ENCODE measurements at places on chromosomes 3 and 15. TPM values are rescaled to one million over a fixed set of nuclear protein-coding genes. Genes with fewer than 3 reads are reported as not detected.

KLHL18 gene
- total RNA-seq = 14.5 TPM

ARGFX gene
- not detected for total RNA-seq

EIF4G1 gene
- total RNA-seq = 168 TPM

CYP1A2 gene
- total RNA-seq = not detected

ZNF502 gene
- total RNA-seq = 4.6 TPM

CDC25A gene
- total RNA-seq = 2.6 TPM

VIPR1 gene
- 40.2 TPM for total RNA-seq

FILIP1L gene
- 19.8 TPM for total RNA-seq

IREB2 gene
- total RNA-seq = 52.2 TPM

PRKCD gene
- 15.1 TPM for total RNA-seq

ROPN1B gene
- not detected for total RNA-seq

SCN11A gene
- 0.48 TPM for total RNA-seq

GPR149 gene
- total RNA-seq = not detected

SLC30A4 gene
- total RNA-seq = 5.9 TPM

ILDR1 gene
- total RNA-seq = 3.3 TPM

KBTBD12 gene
- 0.73 TPM for total RNA-seq

- peaks cover 14% of the 10 kb centered on the region for H3K4me1 ChIP-seq
- peak overlapping the region; percentile 72 for H3K4me3 ChIP-seq
- no peaks in the 10 kb centered on the region for H3K27me3 ChIP-seq
- H3K36me3 ChIP-seq = no peaks in the 10 kb centered on the region
- peak overlapping the region; percentile 97 for H3K27ac ChIP-seq
- DNase-seq = peak; percentile 91
These were observed 432 bp upstream of the LPP start for GRCh38 chr3:188153437-188154013.

- peaks cover 3% of the 10 kb centered on the region for H3K36me3 ChIP-seq
- no peak for DNase-seq
- H3K27ac ChIP-seq = peak overlapping the region; percentile 32
- H3K4me3 ChIP-seq = no peak overlapping the region
These were observed 282.5 kb upstream of the TRIM42 start for GRCh38 chr3:140395134-140396075.

GRCh38 chr15:83848315-83849050, 194.6 kb downstream of the ADAMTSL3 start:
- H3K27me3 ChIP-seq = no peaks in the 10 kb centered on the region
- H3K36me3 ChIP-seq = no peaks in the 10 kb centered on the region
- no peaks in the 10 kb centered on the region for H3K4me1 ChIP-seq
- DNase-seq = no peak

- H3K27me3 ChIP-seq = no peaks in the 10 kb centered on the region
- no peaks in the 10 kb centered on the region for H3K4me1 ChIP-seq
- peak overlapping the region; percentile 64 for H3K27ac ChIP-seq
- no peak overlapping the region for H3K4me3 ChIP-seq
- no peak for DNase-seq
- H3K36me3 ChIP-seq = no peaks in the 10 kb centered on the region
These were observed 101.6 kb downstream of the MAGI1 start for GRCh38 chr3:65936908-65937638.

- no peak for DNase-seq
- no peak overlapping the region for H3K27ac ChIP-seq
- H3K27me3 ChIP-seq = no peaks in the 10 kb centered on the region
- H3K36me3 ChIP-seq = no peaks in the 10 kb centered on the region
- H3K4me3 ChIP-seq = no peak overlapping the region
These were observed 237.6 kb upstream of the SETMAR start for GRCh38 chr3:4065554-4065953.

GRCh38 chr3:41357271-41357670, 158.0 kb downstream of the CTNNB1 start:
- H3K4me1 ChIP-seq = no peaks in the 10 kb centered on the region
- H3K27me3 ChIP-seq = no peaks in the 10 kb centered on the region
- no peak overlapping the region for H3K4me3 ChIP-seq
- no peak overlapping the region for H3K27ac ChIP-seq
- no peaks in the 10 kb centered on the region for H3K36me3 ChIP-seq

GRCh38 chr3:58023531-58023930, 15.3 kb downstream of the FLNB start:
- H3K36me3 ChIP-seq = no peaks in the 10 kb centered on the region
- no peaks in the 10 kb centered on the region for H3K27me3 ChIP-seq
- peaks cover 4% of the 10 kb centered on the region for H3K4me1 ChIP-seq
- peak overlapping the region; percentile 49 for H3K27ac ChIP-seq
- DNase-seq = no peak
- no peak overlapping the region for H3K4me3 ChIP-seq

- H3K4me1 ChIP-seq = no peaks in the 10 kb centered on the region
- DNase-seq = no peak
- no peak overlapping the region for H3K4me3 ChIP-seq
- no peaks in the 10 kb centered on the region for H3K27me3 ChIP-seq
- H3K27ac ChIP-seq = peak overlapping the region; percentile 12
These were observed 12.1 kb upstream of the THSD4 start for GRCh38 chr15:71103102-71103676.

- no peak for DNase-seq
- H3K27ac ChIP-seq = peak overlapping the region; percentile 59
- H3K27me3 ChIP-seq = no peaks in the 10 kb centered on the region
- no peak overlapping the region for H3K4me3 ChIP-seq
These were observed 3.4 kb upstream of the HAPLN3 start for GRCh38 chr15:88898736-88899135.

- H3K27ac ChIP-seq = no peak overlapping the region
- no peaks in the 10 kb centered on the region for H3K36me3 ChIP-seq
- no peak overlapping the region for H3K4me3 ChIP-seq
- no peaks in the 10 kb centered on the region for H3K4me1 ChIP-seq
- no peaks in the 10 kb centered on the region for H3K27me3 ChIP-seq
- no peak for DNase-seq
These were observed 52.2 kb downstream of the FBLN2 start for GRCh38 chr3:13600950-13601691.

GRCh38 chr3:23991306-23991682, 46.2 kb downstream of the NR1D2 start:
- H3K4me3 ChIP-seq = no peak overlapping the region
- H3K27ac ChIP-seq = no peak overlapping the region
- no peaks in the 10 kb centered on the region for H3K36me3 ChIP-seq
- no peaks in the 10 kb centered on the region for H3K4me1 ChIP-seq
- no peaks in the 10 kb centered on the region for H3K27me3 ChIP-seq

DNA sequence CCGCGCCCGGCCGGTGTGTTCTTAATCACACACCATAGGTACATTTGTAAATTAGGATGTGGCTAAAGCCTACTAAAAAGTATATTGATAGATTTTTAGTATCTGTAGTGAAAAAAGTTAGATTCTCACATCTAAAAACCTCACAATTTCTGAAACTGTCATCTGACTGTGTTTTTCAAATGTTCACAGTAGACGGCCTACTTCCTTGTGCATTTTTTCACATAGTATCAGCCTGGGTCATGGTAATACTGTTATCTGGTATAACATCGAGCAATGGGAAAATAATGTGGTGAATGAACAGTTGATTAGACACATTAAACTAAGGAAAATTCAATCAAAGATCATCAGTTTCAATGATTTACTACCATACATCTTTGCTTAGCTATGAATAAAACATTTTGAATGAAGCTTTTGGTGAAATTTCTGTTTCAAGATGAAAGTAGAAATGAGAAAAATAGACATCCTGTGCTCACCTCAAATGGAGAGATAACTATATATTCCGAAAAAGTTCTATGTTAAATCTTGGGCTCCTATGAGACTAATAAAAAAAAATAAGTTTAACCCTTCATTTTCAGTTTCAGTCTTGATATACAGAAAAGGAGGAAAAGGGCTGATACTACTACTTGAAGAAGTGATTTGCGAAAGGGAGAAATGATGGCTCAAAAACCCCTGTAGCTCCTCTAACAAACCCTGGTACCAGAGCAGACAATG, 262.7 kb downstream of the ZBTB20 start:
- H3K27me3 ChIP-seq = no peaks in the 10 kb centered on the region
- H3K36me3 ChIP-seq = no peaks in the 10 kb centered on the region
- H3K4me3 ChIP-seq = no peak overlapping the region
- DNase-seq = no peak
- H3K4me1 ChIP-seq = peaks cover 10% of the 10 kb centered on the region
- no peak overlapping the region for H3K27ac ChIP-seq

GRCh38 chr15:34987609-34988026, 469 bp downstream of the ZNF770 start:
- no peaks in the 10 kb centered on the region for H3K4me1 ChIP-seq
- H3K36me3 ChIP-seq = no peaks in the 10 kb centered on the region

- H3K27ac ChIP-seq = peak overlapping the region; percentile 31
- no peak for DNase-seq
- H3K36me3 ChIP-seq = no peaks in the 10 kb centered on the region
- no peaks in the 10 kb centered on the region for H3K27me3 ChIP-seq
- H3K4me1 ChIP-seq = no peaks in the 10 kb centered on the region
These were observed 104.7 kb upstream of the SLC7A14 start for GRCh38 chr3:170690661-170690981.

- H3K27me3 ChIP-seq = no peaks in the 10 kb centered on the region
- H3K36me3 ChIP-seq = no peaks in the 10 kb centered on the region
- DNase-seq = no peak
- no peaks in the 10 kb centered on the region for H3K4me1 ChIP-seq
- no peak overlapping the region for H3K4me3 ChIP-seq
These were observed 318.0 kb upstream of the LMCD1 start for GRCh38 chr3:8183627-8184026.

GRCh38 chr3:137988152-137988551, 21.8 kb upstream of the CLDN18 start:
- no peaks in the 10 kb centered on the region for H3K27me3 ChIP-seq
- no peak for DNase-seq
- H3K4me3 ChIP-seq = no peak overlapping the region
- H3K27ac ChIP-seq = no peak overlapping the region
- H3K36me3 ChIP-seq = no peaks in the 10 kb centered on the region
- H3K4me1 ChIP-seq = no peaks in the 10 kb centered on the region

- no peaks in the 10 kb centered on the region for H3K4me1 ChIP-seq
- no peak overlapping the region for H3K27ac ChIP-seq
These were observed 70.6 kb upstream of the SNRK start for GRCh38 chr3:43215663-43216275.

GRCh38 chr3:145864336-145864735, 296.6 kb downstream of the PLOD2 start:
- H3K4me3 ChIP-seq = no peak overlapping the region
- no peaks in the 10 kb centered on the region for H3K4me1 ChIP-seq
- no peak overlapping the region for H3K27ac ChIP-seq
- no peaks in the 10 kb centered on the region for H3K36me3 ChIP-seq
- DNase-seq = no peak

DNA sequence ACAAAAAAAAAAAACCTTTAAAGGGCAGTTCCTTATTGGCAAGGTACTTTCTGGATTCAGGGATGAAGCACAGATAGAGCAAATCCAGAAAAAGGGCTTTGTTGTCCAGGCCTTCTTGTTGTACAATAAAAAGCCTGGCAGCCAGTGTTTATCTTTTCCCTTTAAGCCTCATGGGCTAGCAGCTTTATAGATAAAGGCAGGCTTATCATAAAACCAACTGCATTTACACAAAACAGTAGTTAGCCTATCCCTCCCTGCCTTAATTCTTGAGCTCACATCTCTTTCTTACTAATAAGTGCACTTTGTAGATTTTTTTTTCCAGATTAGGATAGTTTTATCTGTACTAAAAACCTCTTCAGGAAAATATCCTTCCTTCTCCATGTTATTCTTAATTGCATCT, 662.8 kb upstream of the CCDC54 start:
- H3K4me1 ChIP-seq = no peaks in the 10 kb centered on the region
- H3K36me3 ChIP-seq = no peaks in the 10 kb centered on the region
- H3K27ac ChIP-seq = no peak overlapping the region
- no peak overlapping the region for H3K4me3 ChIP-seq

- H3K4me1 ChIP-seq = no peaks in the 10 kb centered on the region
- H3K27ac ChIP-seq = no peak overlapping the region
- no peaks in the 10 kb centered on the region for H3K27me3 ChIP-seq
- H3K36me3 ChIP-seq = no peaks in the 10 kb centered on the region
These were observed 135.5 kb upstream of the TTC14 start for GRCh38 chr3:180466401-180467011.

GRCh38 chr15:75368689-75369239, 357 bp upstream of the MAN2C1 start:
- peaks cover 8% of the 10 kb centered on the region for H3K4me1 ChIP-seq
- H3K27ac ChIP-seq = peak overlapping the region; percentile 99
- H3K36me3 ChIP-seq = peaks cover 5% of the 10 kb centered on the region
- peak overlapping the region; percentile 98 for H3K4me3 ChIP-seq
- H3K27me3 ChIP-seq = no peaks in the 10 kb centered on the region

DNA sequence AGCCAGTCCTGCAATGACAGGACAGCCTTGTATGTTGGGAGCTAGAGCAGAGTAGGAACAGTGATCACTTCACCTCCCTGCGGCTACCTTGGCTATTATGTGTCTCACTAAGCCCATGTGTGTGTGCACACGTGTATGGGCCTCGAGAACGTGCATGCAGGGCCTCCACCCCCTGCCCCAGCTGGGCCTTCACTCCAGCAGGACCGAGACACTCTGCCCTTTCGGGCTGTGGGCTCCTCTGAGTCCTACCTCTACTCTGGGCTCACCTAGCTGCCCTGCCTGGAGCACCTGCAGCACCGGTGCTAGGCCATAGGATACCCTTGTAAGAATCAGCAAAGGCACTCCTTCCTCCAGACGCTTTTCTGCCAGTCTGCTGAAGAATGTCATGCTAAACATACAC, 77.5 kb downstream of the LINGO1 start:
- no peaks in the 10 kb centered on the region for H3K4me1 ChIP-seq
- H3K36me3 ChIP-seq = no peaks in the 10 kb centered on the region
- no peak for DNase-seq
- no peak overlapping the region for H3K27ac ChIP-seq

- no peaks in the 10 kb centered on the region for H3K36me3 ChIP-seq
- no peak overlapping the region for H3K4me3 ChIP-seq
- no peak for DNase-seq
- H3K27ac ChIP-seq = no peak overlapping the region
- H3K27me3 ChIP-seq = no peaks in the 10 kb centered on the region
- H3K4me1 ChIP-seq = no peaks in the 10 kb centered on the region
These were observed 39.4 kb downstream of the CMC1 start for GRCh38 chr3:28280781-28281180.

DNA sequence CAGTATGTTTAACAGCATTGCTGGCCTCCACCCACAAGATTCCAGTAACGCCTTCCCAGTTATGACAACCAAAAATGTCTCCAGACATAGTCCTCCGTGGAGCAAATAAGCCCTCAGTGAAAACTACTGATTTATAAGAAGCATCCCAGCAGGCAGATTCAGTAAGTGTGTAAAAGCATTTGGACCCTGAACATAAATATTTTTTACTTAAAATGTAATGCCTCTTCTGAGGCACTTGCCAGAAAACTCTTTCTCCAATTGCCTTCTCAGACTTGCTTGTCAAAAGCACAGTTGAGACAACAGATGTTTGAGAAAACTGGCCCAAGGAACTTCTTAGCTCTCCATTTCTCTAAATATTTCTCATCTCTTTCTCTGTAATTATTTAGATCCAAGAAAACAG, 31.8 kb upstream of the DCLK3 start:
- no peaks in the 10 kb centered on the region for H3K27me3 ChIP-seq
- H3K4me1 ChIP-seq = no peaks in the 10 kb centered on the region
- H3K27ac ChIP-seq = no peak overlapping the region

GRCh38 chr3:41163421-41163820, 35.9 kb upstream of the CTNNB1 start:
- H3K27ac ChIP-seq = no peak overlapping the region
- DNase-seq = no peak
- H3K36me3 ChIP-seq = no peaks in the 10 kb centered on the region
- H3K4me3 ChIP-seq = no peak overlapping the region
- H3K27me3 ChIP-seq = no peaks in the 10 kb centered on the region

Data from breast epithelium (tissue), 4 donors.